Stimulated activated CD4-positive, alpha-beta T cell treated with anti-CD3 and anti-CD28 coated beads, TNF-alpha, amount 100 ng/mL, for 1 hour (primary cell): ENCODE measurements at places on chromosomes 7 and 10.

DNA sequence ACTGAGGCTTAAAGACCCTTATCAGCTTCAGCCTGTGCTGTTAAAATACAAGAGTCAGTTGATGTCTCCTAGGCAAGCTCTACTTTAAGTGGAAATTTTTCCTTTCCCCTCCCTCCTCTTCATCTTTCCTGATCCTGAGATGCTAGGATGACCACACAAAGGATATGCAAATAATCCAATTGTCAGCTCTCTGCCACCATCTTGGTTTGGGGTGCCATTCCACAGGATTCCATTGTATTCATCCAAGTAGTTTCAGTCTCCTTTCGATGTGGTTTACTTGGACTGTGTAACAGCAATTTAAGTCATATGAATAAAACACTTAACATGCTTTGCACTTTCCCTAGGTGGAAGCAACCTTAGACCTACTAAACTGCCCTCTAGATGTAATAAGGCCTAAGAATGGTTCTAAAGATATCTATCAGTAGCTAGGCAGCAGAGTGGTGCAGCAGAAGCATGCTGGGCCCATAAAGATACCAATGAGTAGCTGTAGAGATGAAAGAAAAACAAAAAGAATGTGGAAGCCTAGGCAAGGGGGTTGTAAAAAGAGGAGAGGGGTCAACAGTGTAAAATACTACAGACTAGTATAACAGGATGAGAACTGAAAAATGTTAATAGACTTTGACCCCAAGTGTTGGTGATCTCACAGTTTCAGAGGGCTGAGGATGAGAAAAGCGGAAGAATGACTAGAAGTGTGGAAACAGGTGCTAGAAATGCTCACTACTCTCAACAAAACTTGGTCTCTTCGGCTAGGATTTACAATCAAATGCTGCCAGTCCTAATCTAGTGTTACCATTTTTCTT is 2.4 kb upstream of the CFAP69 start:
- DNase-seq = no peak

GRCh38 chr7:101234636-101235035 is 3.0 kb downstream of the CLDN15 start:
- DNase-seq = no peak

GRCh38 chr10:52213321-52213752 is 100.7 kb upstream of the DKK1 start:
- no peak for DNase-seq

DNA sequence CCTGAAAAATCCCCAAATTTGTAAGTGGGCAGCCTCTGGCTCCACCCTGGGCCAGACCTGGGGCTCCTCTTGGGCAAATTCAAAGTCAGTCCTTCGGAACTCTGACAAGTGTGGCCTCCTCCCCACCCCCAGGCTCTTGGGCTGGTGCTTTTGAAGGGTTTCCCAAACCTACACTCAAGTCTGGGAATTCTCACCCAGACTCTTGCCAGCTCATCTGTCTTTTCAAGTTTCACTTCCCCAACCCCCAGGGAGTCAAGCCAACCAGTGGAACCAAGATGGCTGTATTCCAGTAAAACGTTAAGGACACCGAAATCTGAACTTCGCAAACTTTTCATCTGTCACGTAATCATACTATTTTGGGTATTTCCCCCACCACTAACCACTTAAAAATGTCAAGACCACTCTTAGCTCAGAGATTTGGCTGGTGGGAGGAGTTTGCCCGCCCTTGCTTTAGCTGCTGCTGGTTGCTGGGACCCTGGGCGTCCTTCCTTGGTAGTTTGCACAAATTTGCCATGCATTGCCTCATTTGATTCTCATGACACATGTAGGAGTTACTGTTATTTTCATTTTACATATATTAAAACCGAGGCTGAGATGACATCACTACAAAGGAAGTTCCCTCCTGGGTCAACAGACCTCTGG is 1.7 kb upstream of the MYO1G start:
- DNase-seq = no peak

DNA sequence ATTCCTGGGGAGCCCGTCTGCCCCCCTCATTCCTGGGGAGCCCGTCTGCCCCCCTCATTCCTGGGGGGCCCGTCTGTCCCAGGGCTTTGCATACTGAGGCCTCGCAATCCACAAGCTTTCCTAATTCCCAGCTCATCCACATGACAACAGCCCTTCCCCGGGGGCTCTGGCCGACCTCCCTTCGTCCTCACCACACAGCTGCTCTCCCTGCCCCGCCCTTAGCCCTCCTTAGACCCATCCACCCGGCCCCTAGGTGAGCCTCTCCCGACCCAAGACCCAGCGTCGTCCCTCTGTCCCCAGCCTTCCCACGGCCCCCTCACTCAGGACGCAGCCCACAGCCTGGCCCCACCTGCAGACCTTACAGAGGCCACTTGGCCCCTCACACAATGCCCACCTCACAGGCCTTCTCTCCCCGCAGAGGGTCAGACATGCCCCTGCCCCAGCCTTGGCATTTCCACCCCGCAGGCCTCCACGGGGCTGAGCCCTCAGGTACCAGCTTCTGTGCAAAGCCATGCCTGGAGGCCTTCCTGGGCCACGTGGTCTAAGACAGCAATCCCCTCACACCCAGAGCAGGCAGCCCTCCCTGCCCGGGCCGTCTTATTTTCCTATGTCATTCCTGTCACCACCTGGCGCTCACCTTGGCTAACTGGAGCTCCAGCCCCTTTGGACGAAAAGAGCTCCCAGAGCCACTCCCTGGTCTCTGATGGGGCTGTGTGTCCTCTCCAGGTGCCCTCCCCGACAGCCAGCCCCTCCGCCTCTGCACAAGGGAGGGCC is 3.5 kb upstream of the FAM20C start:
- DNase-seq = no peak

DNA sequence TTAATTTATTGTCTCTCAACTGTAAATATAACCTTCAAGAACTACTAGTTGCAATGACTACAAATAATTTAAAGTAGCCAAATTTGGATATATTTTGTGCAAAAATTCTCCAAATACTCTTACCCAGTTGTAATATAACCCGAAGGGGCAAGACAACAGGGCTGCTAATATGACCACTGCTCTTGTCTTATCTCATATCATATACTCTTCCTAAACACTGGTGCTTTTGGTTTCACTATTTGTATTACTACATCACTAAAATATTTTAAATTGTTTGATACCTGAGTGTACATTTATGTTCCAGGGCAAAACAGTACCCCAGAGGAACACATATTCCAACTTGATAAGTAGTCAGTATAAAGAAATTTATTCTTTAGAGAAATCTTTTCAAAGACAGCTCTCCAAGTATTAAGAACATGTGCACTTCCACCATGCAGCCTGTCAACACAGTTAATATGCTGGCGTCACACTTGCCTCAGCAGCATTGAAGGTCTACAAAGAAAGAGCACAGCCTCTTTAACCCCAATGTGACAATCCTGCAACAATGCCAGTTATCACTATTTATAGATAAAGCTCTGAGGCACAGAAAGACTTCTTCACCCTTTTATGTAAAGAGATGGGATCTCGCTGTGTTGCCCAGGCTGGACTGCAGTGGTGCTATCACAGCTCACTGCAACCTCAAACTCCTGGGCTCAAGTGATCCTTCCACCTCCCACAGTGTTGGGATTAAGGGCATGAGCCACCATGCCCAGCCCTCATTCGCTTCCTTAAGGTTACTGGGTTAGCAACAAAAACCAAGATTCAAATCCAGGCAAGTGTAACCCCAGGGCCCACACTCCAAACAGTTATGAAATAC is 37.8 kb downstream of the RHEB start:
- DNase-seq = no peak

DNA sequence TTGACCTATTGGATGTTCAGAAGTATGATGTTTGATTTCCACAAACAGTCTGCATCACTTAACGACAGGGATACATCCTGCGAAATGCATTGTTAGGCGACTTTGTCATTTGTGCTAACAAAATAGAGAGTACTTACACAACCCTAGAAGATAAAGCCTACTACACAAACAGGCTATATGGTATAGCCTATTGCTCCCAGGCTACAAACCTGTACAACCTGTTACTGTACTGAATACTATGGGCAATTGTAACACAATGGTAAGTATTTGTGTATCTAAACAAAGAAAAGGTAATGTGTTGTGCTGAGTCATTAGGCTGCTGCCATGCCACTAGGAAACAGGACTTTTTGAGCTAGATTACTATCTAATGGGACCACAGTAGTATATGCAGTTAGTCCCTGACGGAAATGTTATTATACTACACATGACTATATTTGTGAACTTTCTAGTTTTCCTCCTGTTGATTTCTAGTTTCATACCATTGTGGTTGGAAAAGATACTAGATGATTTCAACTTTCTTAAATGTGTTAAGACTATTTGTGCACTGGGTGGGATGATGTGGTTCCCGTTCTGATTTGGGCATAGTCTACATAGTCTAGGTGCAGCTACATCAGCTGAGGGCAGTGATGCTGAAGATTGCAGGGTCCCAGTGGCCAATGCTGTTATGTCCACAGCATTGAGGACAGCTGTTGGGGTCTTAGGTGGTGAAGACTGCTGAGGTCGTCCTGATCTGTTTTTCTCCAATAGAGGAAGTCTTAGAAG is 161.7 kb downstream of the HTR7 start:
- DNase-seq = no peak

GRCh38 chr10:79320316-79320715 is 27.0 kb upstream of the PPIF start:
- DNase-seq = no peak

DNA sequence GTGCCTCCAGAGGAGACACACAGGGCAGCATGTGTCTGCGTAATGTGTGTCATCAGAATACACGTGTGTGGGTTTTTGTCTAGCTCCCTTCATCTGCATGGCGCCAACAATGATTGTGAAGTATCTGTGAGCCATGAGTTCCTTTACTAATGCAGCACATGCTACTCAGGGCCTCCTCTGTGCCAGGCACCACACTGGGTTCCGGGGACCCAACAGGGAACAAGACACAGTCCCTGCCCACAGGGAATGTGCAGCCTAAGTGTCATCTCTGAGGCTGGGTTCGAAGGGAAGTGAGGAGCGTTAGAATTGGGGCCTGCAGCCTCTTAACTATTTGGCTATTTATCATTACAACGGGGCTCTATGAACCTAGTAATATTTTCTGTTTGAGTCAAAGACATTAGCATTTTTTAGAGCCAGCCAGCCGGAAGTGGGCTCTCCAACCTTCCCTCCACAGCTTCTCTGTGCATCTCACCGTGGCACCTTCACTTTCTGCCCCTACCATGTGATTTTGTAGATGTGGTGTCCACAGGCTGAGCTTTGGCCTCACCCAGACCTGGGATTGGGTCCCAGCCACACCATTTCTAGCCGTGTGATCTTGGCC is 43.9 kb upstream of the SRGN start:
- no peak for DNase-seq

GRCh38 chr7:14697684-14698083 is 204.9 kb downstream of the DGKB start:
- DNase-seq = no peak

DNA sequence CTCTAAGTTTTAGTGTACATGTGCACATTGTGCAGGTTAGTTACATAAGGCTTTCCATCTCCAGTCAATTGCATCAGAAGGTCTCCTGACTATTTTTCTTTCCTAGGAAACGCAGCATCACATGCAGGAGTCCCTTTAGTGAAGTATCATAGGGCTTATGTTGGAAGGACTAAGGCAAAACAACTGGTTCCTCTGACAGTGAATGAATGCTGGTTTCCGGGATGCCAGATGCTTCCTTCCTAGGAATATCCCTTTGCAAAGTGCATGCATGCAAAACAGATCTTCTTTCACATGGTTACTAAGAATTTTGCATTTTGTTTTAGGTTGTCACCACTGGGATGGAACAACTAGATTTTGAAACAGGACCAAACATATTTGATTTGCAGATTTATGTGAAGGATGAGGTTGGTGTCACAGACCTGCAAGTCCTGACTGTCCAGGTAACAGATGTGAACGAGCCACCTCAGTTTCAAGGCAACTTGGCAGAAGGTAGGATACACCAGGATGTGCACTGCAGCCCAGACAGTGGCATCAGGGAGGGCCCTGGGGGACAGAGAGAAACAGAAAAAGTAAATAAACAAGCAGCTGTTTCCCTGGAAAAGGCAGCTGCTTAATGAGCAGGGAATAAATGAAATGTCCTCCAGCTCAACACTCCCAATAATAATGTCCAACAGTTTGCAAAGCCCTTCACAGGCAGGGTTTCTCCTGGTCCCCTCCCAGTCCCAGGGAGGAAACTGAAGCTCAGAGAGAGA is 17.8 kb downstream of the CDHR3 start:
- DNase-seq = no peak

DNA sequence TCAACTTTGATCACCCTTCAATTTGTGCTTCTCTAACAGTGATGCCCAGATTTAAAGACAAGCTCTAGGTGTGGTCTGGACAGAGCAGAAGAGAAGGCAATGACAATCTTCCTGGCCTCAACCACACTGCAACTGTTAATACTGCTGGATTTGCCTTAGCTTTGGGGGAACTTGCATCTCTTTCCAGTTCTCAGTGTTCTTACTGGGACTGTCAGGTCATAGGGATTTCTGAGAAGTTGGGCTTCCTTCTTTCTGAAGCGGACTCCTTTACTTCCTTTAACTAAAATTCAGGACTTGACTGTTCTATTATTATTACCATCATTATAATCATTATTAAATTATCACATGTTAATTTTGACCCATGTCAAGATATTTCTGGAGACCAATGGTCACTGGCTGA is 80.8 kb downstream of the OSBPL3 start:
- DNase-seq = no peak

DNA sequence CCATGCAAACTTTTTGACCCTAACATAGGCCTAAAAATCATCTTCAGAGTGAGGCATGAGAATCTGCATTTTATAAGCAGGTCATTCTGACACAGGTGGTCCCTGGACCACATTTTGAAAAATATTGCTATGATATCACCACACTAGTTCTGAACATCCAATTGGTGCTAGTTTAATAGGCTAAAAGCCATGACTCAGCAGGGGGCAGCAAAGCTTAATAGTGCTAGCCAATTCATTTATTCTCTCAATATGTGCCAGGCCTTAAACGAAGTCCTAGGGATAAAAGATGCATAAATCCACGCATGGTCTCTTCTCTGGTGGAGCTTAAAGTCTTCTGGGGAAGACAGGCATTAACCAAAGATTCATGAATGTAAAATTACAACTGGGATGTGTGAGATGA is 10.2 kb upstream of the SLC25A28 start:
- no peak for DNase-seq

DNA sequence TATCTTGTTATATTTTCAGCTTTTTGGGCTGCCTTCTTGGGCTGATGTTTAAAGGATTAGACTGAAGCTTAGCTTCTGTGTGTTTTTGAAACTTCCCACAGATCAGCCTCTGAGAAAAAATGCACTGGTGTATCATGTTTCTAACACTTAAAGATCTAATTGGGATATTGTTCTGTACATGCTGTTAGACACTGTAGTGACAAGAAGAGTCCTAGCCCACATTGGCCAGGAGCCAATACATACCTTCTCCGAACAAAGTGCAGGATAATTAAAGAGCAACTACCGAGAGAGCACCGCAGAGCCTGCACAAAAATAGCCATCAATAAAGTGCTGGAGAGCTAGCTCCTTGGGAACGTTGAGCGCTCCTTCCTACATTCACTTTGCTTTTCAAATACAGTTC is 289.4 kb upstream of the SP8 start:
- no peak for DNase-seq
